ENCODE measurements at places on chromosomes 16 and 17.

GRCh38 chr17:50180620-50181019, 14.8 kb downstream of the SGCA start:
- DNase-seq = no peak

DNA sequence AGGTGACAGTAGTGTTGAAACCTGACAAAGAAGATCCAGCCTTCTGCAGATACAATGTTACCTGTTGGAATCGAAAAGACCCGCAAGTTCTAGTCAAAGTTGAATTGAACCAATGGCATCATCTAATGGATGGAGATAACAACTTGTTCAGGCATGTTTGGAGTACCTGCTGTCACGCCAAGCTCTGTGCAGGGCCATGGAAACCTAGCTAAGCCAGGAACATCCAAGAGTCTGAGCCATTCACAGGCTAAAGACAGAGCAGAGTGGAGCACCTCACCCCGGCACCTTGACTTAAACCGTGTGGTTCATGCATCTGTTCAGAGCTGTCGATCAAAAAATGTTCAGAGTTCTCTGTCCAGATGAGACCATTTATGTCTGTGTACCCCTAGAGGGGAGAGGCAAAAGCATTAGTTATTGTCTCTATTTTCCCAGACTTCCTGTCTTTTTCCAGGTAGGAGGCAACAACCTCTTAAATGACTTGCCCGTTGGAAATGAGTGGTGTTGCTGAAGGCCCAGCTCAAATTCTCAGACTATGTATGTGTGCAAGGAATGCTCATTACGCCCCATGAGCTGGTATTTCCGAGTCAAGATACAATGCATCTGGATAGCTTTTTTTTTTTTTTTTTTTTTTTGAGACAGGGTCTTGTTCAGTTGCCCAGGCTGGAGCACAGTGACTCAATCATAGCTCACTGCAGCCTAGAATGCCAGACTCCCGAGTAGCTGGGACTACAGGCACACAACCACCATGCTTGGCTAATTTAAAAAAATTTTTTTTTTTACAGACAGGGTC, 44.9 kb upstream of the XYLT1 start:
- DNase-seq = no peak

GRCh38 chr16:88354229-88355092, 28.3 kb upstream of the ZNF469 start:
- DNase-seq = peak; percentile 16

GRCh38 chr17:21129023-21129681, 2.4 kb downstream of the DHRS7B start:
- DNase-seq = no peak

- DNase-seq = no peak
Measured at GRCh38 chr16:79093554-79093967, 507.0 kb downstream of the MAF start.

DNA sequence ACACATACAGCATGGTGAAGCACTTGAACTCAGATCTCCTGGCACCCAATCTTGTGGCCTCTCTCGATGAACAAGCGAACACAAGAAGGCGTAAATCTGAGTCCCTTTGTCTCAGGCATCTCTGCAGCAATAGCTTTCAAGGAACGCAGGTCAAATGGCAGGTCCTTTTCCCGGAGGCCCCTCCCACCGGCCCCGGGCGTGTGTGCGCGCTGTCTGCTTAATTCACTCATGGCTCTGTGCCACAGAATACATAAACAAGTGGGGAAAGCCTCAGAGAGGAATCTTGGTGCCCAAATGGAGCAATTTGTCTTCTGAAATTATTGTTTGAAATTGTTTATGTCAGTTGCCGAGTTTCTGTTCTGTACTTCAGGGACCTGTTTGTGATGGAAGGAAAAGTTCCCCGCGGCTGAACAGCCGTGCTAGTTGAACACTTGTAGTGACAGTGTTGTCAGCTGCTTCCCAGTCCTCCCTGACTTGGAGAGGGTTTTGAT, 14.8 kb downstream of the MYOCD start:
- DNase-seq = peak; percentile 35

DNA sequence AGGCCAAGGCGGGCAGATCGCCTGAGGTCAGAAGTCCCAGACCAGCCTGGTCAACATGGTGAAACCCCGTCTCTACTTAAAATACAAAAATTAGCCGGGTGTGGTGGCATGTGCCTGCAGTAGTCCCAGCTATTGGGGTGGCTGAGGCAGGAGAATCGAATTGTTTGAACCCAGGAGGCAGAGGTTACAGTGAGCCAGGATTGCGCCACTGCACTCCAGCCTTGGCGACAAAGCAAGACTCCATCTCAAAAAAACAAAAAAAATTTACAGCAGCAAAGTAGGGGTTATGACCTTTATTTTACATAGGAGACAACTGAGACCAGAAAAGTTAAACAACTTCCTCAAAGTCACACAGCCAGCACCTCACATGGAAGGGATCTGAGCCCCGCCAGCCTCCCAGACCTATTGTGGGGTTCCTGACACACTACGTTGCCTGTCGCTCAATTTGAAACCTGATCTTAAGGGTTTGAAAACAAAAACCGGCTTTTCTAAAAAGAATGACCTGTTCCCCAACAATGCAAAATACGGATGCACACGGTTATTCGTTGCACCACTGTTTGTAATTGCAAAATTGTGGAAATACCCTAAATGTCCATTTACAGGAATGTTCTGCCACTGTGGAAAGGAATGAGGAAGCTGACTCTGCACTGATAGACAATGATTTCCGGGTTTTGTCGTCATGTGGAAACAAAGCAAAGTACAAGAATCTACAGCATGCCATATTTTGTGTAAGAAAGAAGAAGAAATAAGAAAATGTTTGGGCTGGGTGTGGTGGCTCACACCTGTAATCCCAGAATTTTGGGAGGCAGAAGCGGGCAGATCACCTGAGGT, 77.2 kb downstream of the CNGB1 start:
- no peak for DNase-seq

GRCh38 chr17:69123626-69124025, 18.1 kb downstream of the ABCA6 start:
- DNase-seq = no peak

DNA sequence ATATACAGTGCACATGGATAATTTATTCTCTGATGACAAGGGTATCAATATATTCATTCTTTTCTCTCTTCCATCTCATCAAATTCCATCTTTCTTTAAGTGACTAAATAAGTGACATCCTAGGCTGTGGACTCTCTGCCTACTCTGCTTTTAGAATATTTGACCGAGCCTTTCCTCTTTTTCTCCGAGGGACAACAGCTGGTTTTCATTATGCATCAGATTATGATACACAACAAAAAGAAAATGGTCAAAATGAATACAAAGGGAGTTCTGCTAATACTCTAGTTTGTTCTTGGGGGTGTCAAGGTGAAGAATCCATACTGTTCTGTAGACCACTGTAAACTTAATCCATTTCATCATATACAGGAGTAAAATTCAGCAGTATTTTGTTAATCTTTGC, 942.6 kb downstream of the KCNJ2 start:
- no peak for DNase-seq

DNA sequence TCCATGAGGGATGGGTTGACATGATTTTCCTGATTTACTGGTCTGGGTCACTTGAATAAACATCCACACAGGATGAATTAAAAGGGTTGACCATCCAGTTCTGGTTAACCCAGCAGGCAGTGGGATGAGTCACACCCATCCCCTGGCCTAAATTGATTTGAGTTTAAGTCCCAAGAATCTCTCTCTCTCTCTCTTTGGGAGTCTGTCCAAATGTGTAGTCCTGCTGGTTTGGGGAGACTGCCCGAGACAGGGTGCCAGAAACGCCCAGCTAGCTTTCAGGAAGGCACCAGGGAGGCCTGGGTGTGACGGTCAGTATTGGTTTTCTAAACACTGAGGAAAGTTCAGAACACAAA, 38.8 kb downstream of the SCPEP1 start:
- DNase-seq = no peak

DNA sequence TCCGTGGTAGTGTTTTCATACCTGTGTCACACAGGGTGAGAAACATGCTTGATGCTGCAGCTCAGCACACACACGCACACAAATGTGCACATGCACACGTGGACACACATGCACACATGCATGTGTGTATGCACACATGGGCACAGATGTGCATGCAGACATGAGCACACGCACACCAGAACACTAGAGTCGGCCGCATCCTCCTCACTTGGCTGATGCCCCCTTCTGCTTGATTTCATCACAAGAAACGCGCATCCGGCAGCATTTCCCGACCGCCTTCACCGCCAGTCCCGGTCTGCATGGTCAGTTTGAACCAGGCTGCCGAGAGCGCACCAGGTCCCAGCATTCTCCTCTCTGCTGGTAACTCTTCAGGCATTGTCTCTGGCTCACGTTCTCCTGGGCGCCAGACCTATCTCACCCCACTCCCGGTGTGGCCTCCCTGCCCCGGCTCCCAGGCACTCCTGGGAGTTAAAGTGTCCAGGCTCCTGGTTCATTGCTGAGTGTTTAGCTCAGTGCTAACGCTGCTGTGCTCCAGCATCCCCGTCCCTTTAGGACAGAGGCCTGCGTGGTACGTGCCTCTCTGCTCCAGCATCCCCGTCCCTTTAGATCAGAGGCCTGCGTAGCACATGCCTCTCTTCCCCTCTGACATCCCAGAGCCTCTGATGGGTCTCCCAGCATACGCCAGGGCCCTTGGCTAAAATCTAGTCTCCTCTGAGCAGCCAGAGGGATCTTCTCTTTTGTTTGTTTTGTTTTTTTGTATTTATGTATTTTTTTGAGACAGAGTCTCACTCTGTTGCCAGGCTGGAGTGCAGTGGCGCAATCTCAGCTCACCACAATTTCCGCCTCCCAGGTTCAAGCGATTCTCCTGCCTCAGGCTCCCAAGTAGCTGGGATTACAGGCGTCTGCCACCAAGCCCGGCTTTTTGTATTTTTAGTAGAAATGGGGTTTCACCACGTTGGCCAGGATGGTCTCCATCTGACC, 16.0 kb downstream of the BAIAP2 start:
- no peak for DNase-seq

DNA sequence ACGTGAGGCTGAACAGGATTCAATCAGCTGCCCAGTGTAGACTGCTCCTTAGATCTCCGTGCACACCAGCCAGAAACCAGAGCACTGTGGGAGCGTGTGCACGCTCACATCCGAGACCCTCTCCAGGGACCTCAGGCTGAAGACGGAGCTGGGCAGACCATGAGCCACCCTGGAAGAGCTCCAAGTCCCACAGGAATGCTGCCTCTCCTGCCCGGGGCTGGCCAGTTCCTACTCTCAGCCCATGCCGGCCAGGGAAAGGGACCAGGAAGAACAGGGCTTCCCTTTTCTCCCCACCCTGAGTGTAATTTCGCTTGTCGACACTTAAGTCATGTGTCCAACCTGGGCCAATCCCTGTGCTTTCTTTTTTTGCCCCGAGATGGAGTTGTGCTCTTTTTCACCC, 6.9 kb downstream of the ALYREF start:
- no peak for DNase-seq

GRCh38 chr16:83244057-83244456, 563.7 kb upstream of the HSBP1 start:
- DNase-seq = no peak

DNA sequence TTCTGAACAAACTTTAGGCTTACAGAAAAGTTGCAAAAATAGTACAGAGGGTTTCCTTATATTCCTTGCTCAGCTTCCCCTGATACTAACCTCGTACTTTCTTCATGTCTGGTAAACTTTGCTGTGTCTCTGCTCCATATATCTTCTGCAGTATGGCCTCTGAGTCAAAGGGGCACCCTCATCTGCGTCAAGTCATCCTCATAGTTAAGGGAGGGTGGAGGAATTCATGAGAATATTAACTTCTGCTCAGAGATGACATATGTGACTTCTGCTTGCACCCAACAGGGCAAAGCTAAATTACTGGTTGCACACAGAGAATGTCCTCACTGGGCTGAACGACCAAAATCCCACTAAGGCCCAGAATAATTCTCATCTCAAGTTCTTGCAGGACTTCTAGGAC, 4.3 kb upstream of the CCL7 start:
- DNase-seq = no peak

- no peak for DNase-seq
Measured at GRCh38 chr17:46092991-46093390, 93.9 kb downstream of the STH start.

- DNase-seq = no peak
Measured at GRCh38 chr16:86129541-86129940, 230.6 kb downstream of the IRF8 start.

- no peak for DNase-seq
Measured at GRCh38 chr17:70021726-70022125, 53.3 kb upstream of the KCNJ16 start.

DNA sequence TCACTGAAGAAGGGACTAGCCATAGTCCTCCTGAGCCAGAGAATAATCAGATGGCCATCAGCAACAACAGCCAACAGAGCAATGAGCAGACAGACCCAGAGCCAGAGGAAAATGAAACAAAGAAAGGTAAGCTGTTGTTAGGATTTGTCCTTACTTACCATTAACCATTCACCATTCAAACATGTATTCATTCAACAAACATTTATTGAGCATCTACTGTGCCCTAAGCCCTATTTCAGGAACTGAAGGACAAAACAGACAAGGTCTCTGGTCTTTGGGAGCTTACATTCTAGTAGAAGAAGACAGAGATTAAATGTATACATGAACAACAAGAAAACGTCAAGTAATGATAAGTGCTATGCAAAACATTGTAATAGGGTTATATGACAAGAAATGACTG, 19.3 kb downstream of the OGFOD1 start:
- no peak for DNase-seq

DNA sequence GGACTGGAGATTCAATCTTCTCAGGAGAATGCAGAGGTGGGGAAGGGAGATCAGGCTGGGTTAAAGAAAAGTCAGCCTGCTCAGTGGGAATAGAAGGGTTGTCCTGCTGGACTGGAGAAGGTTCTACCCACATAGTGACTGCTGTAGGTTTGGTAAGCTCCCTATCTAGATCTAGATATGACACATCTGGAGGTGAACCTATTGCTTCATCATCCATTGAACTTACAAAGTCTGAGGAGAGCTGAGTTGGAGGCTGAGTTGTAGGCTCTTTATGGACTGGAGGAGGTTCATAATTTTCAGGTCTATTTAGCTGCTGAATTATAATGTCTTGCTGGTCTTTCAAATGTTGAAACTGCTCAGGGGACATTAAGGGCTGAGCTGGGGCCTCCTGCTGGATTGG, 46.0 kb upstream of the NF1 start:
- no peak for DNase-seq

GRCh38 chr16:425082-425718, at the start of gene RAB11FIP3:
Gene RAB11FIP3, plus strand, starts transcription at chr16:425649. Its CDS starts 358 bp downstream, at chr16:426007.
- peak; percentile 93 for DNase-seq

DNA sequence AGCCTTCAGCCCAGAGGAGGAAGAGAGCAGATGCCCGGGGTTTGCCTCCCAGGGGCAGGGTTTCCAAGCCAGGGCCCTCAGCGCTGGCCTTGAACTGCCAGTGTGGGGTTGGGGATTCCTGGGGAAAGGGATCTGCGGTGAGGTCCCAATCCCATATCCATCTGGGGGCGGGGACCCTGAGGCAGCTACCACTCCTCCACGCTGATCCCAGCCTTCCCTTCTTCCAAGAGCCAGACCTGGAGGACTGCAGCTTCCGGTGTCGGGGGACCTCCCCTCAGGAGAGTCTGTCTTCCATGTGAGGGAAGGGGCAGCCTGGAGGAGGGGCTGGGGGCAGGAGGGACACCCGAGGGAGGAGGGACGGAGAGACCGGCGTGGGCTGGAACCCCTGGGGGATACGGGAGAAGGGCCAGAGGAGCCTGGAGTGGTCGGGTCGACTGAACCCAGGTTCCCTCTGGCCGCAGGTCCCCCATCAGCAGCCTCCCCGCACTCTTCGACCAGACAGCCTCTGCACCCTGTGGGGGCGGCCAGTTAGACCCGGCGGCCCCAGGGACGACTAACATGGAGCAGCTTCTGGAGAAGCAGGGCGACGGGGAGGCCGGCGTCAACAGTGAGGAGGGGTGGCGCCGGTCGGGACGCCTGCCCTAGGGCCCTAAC, 10.7 kb upstream of the CISD3 start:
- no peak for DNase-seq
